NCI-H748 treated with DMSO at 0.1 percent for 48 hours (cell line): ENCODE measurements at places on chromosomes 2 and 18.

DNA sequence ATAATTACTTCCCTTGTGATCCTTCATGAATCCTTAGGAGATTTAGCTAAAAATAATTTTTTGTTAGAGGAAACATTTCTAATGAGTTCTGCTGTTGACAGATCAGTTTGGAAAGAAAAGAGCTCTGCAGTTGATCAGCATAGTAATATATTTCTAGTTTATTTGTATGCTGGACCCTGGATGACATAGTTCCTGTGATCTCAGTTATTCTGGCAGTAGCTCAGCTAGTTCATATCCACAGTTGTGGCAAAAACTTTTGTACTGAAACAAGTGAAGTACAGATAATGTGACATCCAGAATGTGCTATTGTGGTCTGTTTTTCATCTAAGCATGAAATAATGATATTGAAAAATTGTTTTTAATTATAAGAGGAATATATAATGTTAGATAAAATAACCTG lies 33.7 kb downstream of the ABI2 start:
- DNase-seq: no peak

- DNase-seq: no peak
Observed at GRCh38 chr2:19292007-19292406, 66.4 kb downstream of the OSR1 start.

DNA sequence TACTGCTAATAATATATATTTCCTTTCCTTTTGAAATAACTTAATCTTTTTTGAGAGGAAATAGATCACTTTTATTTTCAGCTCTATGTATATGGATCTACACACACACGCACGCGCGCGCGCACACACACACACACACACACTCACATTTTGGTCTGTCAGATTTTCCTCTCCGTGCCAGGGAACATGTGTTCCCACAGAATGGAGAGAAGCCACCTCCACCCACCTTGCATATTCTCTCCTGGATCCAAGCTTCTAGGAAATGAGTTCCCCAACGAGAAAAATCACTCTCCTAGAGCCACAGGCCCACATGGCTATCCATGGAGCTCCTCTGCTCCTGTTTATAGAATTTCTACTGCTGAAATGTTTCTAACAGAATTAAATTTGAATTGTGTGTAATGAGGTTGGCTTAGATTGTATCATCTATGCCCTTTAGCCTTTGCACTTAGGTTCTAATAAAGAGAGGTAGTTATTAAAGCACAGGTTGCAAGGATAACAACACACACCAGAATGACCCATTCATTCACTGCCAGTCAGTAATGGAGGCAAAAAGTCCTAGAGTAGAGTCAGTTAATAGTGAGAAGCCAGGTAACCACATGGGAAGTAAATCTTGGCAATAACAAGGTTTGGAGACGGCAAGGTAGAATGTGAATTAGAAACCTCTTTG lies 19.7 kb downstream of the IFIH1 start:
- DNase-seq: no peak

- DNase-seq: no peak
Observed at GRCh38 chr2:66984864-66985263, 412.3 kb upstream of the ETAA1 start.

DNA sequence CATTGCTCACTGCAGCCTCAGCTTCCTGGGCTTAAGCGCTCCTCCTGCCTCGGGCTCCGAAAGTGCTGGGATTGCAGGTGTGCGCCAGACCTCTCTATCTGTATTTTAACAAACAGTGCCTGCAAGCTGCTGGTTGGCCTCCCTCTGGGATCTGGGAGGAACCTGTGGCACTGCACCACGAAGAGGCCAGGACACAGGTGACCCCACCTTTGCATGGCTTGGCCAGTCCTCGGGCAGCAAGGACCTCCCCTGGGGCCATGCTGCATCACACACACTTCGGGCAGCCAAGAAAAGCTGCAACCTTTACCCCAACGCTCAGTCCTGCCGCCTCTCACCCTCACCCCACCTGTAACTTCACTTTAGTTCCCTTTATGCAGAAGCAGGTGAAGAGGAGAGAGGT lies 70.0 kb downstream of the PXDN start:
- DNase-seq: no peak

GRCh38 chr2:69291004-69291650 lies 95.9 kb downstream of the GFPT1 start:
- no peak for DNase-seq

- DNase-seq: no peak
Observed at GRCh38 chr18:31093294-31093693, 8.9 kb downstream of the DSC2 start.

- peak; percentile 95 for DNase-seq
Observed at GRCh38 chr2:2331881-2332280, 806 bp upstream of the MYT1L start.

DNA sequence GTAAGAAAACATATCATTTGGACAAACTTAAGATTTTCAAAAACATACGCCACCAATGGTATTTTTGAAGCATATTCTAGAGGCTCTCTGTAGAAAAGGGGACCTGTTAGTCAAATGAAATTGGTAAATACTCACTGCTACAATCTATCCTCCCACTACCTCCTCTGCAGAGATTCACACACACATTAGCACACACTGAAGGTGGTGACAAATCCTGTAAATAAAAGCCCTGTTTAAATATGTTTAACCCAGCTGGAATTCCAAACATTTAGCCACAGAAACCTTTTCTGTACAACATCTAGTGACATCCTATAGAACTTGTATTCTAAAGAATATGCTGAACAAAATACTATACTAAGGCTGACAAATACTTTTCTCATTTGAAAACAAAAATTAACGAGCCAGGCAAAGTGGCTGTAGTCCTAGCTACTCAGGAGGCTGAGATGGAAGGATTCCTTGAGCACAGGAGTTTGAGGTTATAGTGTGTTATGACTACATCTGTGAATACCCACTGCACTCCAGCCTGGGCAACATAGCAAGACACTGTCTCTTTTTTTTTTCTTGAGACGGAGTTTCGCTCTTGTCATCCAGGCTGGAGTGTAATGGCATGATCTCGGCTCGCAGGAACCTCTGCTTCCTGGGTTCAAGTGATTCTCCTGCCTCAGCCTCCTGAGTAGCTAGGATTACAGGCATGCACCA lies 25.9 kb downstream of the ALS2 start:
- DNase-seq: no peak
